ENCODE measurements at places on chromosomes 5 and 9. TPM values are rescaled to one million over a fixed set of nuclear protein-coding genes. Genes with fewer than 3 reads are reported as not detected.

GRCh38 chr5:68285075-68285840 is 69.7 kb downstream of the PIK3R1 start:
- DNase-seq, result no peak

DNA sequence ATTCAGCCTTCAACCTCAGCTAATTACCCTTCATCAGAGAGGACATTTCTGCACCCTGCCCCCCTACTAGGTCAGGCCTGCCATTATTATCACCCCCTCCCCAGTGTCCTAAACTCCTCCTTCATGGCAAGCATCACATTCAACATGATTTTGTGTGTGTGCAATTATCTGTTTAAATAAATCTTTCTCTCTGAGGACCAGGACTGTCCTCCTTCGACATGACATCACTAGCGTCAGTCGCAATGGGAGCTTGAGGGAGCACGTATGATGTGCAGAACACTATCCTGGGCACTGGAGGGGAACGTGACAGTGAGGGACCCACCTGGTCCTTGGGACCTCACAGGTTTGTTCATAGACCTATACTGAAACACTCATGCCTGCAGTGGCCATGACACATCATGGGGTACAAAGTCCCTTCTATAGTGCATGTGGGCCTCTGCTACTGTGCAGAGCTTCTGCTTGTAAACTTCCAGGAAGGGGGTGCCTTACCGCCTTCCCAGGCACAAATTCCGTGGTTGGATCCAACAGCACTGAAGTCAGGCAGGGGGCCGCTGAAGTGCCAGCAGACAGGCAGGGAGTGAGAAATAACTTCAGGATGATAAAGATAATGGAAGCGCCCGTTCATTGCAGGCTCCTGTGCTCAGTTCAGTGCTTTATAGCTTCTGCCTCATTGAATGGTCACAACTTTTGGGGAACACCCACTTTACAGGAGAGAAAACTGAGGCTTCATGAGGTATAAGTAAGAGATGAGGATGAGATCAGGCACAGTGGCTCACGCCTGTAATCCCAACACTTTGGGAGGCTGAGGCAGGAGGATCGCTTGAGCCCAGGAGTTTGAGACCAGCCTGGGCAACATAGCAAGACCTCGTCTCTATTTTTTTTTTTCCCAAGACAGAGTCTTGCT is 36.0 kb upstream of the STXBP1 start:
- no peak for DNase-seq

Gene THG1L
- 5.8 TPM for total RNA-seq

Gene PHAX
- 42.5 TPM for total RNA-seq

DNA sequence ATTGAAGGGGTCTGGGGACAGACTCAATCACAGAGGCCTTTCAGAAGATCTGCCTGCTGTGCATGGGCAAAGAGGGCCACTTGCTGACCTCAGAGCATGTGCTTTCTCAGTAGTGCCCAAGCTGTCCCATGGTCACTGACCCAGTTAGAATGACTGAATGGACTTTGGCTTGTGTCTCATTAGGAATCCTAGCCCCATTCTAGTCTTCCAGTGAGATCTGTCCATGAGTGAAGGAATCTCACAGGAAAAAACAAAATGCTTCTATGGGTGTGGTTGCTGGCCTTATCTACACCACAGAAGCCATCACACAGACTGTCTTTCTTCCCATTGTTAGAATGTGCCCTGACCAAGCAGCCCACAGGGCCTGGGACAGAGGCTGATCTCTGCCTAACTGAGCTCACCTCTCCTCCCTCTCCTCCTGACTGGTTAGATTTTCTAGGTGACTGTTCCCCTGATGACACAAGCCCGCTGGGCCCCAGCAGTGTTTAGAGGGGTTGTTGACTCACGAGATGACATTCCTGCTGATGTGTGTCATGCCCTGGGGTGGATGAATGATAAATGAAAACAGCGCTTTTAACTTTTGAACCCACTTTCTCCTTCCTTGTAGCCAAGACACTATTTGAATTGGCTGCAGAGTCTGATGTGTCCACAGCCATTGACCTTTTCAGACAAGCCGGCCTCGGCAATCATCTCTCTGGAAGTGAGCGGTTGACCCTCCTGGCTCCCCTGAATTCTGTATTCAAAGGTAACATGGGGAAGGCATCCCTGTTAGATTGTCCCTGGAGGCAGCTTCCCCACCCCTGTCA is 24.8 kb downstream of the TGFBI start:
- no peak for DNase-seq

Gene FAM163B
- total RNA-seq, result not detected

Measured in sciatic nerve (tissue), 2 donors.